ENCODE measurements at places on chromosomes 6 and 20.

DNA sequence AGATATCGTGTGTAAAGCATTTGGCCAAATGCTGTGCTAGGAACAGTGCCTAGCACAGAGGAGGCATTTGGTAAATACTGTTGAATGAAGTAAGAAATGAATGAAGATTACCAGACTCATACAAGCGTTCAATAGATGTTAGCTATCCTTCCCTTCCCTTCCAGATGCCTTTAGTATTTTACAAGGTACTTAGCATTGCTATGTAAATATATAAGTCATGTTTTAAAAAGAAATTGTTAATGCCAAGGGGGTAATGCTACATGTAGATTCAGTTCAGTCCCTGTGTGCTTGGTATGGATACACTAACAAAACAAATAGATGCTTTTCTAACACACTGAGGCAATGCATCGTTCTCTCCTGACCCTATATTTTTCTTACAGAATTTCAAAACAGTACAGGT lies 407.2 kb downstream of the ADGRB3 start:
- DNase-seq, result no peak

GRCh38 chr6:106556368-106556960 lies 72.8 kb downstream of the RTN4IP1 start:
- DNase-seq, result no peak

DNA sequence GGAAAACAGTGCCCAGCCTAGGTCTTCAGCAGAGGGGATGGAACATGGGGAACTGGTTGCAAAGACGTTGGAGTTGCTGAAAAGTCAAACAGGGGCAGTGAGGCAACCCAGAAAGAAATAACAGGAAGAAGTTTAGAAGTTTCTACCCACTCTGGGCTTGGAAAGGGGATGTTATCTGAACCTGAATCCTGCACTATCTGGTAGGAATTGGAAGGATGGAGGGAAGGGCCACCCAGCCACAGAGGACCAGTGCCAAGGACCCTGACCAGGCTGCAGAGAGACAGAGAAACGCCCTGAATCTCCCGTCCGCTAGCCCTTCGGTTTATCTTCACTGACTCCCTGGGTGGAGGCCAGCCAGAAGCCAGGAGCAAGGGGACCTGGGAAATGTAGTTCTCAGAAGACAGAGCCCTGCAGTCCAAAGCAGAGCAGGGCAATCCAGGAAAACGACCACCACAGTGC lies 217.3 kb upstream of the RREB1 start:
- no peak for DNase-seq

GRCh38 chr6:82264824-82265223 lies 17.3 kb upstream of the IBTK start:
- DNase-seq, result no peak

DNA sequence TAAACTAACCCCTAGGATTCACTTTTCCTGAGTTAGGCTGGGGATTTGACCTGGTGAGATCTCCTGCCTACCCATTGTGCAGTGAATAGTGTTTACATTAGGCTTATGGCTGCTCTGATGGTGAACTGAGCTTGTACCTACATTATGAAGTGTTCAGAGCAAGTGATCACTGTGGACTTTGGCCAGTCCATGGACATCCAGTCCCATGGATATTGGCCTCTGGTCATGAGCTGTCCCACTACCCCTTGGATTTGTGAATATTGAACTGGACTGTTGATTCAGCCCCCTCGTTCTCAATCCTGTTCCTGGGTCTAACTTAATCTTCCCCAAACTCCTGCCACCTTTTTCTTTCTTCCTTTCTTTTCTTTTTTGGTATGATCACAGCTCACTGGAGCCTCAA lies 13.8 kb downstream of the ASIP start:
- DNase-seq, result no peak

DNA sequence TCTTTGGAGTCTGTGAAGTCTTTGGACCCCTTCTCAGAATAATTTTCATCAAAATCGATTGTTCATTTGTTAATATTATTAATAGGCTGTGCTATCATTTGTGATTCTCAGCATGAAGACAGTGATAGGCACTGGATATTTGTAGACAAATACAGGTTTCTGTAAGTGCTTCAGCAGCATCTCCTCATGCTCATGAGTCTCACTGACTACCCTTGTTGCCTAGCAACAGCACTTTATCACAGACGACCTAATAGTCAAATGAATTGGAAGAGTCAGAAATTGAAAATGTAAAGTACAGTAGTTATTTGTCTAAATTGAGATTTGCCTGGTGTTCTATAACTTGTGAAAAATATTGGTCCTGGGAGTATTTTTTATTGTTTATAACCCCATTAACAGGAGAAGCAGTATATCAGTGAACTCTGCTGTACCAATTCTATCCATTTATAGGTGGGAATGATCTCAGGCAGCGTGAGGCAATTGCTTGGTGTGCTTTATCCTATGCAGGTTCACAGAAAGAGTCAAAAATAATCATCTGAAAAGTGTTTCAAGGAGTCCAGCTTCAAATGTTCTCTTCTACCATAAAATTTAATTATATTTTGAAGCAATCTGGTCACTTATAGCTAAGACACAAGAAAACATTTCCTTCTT lies 684.6 kb downstream of the RFPL4B start:
- no peak for DNase-seq

- DNase-seq, result no peak
Measured at GRCh38 chr6:55047451-55048044, 126.8 kb upstream of the HCRTR2 start.

DNA sequence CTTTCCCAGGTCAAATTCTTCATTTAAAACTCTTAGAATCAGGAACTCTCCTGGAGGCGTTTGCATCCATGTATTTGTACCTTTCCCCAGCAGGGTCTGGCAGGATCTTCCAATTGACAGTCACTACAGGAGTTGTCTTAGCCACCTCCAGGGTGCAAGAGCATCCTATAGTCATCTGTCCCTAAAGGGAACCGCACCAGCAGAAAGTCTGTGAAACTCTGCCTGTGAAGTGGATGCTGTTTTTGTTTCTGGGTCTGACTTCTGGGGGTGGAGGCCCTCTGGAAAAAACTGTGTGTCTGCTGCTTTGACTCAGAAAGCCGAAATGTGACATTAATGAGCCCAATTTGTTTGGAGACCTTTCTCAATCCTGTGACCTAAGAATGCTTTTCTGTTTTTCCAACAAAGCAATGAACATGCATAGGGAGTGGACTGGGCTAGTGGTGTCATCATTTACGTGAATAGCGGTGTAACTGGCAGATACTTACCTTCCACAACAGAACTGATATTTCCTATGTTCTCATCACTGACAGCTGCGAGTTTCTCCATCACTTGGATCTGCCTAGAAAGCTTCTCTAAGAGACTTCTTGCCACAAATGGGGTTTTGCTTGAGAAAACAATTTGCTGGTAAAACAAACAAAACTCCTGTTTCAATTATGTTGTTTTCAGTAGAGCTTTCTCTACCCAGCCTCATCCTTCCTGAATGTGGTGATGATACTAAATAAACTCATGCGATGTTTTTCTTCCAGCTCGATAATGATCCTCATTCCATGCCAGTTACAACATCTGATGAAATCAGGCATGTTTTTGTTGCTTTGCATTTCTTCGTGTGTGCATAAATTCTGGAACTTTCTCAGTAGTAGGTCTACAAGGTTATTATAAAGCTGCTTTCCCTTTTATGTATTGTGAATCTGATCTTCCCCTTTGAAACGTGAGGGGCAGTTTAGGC lies 33.3 kb upstream of the ARMH2 start:
- DNase-seq, result no peak
